Activated gamma-delta T cell treated with Interleukin-2 at 50 U/mL for 16 hours (primary cell): ENCODE measurements at places on chromosomes 1 and 21.

DNA sequence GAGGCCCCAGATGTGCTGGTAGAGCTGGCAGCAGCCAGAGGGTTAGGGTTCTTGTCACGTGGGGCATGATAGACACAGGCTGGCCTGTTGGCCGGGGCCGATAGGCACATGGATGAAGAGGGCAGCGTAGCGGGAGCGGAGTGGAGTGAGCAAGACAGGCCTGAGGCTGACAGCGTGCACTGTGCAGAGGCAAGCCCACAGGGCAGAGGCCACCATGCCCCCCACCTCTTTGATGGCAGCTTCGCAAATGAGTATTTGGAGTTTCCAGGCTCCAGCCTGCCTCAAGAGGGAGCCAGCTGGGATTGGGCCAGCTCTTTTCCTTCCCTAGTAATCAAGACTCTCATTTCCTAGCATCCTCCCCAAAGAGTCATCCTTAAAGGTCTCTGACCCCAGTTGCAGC, 43.5 kb downstream of the TMCC2 start:
- no peak for DNase-seq

- DNase-seq = no peak
These were observed 627.4 kb upstream of the NR5A2 start for GRCh38 chr1:199399996-199400724.

DNA sequence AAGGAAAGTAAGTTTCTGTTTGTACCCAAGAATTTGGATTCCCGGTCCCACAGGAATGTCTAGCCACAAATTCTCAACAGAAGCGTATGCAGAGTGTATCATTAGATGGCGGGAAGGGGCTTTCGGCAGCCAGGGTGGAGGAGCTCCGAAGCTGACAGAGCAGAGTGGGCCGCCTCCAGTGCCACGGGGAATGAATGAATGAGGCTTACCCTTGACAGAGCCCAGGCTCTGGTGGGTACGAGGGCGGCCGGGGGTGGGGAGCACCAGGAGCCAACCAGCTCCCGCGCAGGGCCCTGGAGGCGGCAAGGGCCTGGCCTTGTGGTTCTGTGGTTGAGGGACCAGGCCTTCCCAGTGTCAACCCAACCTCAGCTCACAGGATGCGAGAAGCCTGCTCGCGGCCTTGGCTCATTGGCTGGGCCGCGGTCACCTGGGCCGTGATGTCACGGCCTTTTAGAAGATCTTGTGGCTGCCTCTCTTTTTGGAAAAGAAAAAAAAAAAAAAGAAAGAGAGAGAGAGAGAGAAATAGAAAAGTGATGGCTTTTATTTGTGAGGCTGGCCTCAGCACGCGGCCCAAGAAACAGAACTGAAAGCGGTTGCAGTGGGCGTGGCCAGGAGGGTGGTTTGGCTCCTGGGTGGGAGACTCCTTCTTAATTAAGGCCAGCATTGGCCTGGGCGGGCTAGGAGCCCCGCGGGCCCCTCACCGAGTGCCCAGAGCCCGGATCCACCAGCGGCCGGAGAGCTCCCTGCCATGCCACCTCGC, 34.9 kb upstream of the RUNX3 start:
- peak; percentile 86 for DNase-seq

GRCh38 chr1:214380986-214381695, 100.2 kb downstream of the SMYD2 start:
- no peak for DNase-seq

DNA sequence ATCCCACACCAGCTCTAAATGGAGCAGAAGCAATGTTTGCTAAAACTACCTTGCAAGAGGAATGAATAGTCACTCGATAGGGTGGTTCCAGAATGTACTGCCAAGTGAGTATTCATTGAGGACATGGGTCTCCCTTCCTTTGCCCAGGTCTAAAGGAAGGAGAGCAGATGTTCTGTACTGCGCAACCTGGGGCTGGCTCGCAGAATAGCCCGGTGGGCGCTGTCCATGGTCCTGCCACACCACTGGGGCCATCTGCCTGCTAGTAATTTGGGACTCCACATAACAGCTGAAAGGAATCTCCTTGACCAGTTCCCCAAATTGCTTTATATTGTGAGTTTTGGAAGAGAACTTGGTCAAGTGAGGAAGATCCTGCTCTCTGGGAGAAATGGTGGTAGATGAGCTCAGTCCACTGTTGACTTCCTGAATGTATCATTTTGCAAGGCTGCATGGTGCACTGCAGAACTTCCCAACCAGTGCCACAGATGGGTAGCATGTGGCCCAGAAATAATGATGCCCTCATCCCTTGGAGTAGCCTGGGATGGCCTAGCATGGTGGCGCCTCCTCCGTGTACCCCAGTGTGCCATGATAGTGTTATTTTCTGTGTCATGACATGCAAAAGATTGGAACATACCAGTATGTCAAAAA, 5.7 kb downstream of the SLC6A17 start:
- peak; percentile 45 for DNase-seq

DNA sequence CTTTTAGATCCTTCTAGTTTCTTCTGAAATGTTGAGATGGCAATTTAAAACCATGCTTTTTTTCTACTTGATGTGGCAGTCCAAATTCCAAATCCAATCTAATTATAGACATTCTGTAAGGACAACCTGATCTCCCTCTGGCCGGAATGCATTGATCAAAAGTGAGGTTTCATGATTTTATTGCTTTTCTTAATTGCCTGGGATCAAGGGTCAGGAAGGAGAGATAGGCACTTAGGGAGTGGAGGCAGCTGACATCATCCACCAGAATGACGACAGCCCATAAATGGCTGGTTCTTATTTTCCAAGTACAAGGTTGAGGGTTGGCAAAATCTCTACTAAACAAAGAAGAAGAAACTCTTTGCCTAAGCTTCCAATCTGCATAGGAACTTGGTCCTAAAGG, 46.4 kb upstream of the SCCPDH start:
- DNase-seq = no peak

DNA sequence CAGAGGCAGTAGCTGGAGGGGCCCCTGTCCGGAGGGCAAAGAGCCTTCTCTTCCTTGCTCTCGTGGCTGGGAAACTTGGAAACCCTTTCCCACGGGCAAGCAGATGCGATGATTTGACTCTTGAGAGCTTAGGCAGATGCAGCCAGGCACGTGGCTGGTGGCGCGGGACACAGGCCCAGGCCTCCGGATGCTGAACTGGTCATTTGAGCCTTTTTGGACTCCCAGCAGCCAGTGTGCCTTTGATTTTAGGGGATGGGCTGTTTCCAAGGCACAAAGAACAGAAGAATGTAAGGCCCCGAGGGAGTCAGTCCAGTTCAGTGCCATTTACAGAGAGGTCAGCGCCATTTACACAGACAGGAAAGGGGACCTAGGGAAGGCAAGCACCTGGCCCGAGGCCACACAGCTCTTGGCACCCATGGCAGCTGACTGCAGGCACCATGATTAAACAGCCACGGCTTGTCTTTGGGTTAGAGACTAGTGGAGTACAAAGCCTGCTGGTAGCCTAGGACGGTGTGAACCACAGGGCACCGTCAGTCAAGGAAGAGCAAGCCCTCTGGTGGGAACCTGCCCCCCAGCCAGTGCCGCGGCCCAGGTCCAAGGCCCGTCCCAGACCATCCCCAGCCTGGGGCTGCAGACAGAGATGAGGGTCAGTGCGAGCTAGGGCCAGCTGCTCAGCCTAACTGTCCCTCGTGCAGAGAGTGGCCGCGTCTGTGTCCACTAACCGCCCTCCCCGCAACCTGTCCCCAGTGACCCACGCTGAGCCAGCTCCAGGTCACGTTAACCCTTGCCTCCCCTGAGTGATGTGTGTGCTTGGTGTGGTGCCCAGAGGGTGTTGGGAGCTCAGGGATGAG, 20.4 kb upstream of the CCDC27 start:
- no peak for DNase-seq

DNA sequence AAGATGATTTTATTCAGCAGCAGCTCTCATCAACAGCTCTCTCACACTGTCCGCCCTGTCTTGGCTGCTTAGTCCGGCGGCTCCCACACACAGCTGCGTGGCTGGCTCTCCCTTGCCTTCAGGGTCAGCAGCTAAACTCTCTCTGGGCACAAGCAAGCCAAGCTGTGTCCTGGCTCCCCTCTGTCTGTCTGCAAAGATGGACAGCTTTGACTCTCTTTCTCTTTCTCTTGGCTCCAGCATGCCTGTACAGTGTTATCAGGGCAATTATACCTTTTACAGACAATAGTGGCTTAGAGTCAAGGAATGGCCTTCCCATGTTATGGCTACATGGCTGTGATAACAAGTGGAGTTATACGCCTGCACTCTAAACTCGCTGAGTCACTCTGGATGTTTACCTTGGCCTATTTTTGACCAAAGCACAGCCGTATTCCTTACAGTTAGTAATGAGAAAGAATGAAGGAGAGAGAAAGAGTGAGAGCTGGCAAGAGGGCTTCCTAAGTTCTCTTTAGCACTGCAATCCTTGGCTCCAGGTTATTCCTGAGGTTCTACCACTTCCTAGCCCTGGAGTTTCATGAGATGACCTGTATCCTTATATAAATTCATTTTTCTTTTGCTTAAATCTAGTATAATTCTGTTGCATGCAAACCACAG, 59.9 kb upstream of the ZSWIM5 start:
- no peak for DNase-seq

DNA sequence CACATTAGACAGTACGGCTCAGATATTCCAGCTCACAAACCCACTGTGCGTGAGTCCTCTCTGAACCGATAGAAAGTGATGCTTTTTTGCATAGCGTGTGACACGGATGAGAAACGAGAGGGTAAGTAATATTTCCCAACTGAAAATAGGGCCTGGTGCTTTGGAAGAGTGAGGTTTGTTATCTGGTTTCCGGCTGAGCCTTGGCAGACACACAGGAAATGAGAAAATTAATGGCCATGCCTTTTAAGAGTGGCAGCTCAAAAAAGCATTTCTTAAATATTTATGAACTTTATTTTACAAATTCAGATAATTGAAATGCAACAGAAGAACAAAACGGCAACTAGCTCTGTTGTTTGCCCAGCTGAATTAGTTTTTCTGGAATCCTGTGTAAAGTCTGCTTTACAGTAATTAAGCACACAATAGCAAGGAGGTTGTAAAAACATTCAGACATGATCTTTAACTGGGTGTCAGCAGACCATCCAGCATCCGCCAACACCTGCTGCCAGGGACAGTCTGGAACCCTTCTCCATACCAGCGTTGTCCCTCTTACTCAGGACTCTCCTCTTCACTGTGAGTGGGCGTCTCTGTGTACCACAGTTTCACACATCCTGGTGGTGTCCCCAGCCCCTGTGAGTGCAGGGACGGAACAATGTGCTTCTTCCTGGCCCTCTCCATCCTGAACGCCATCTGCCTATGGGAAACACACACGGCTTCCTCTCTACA, 155.4 kb downstream of the PGBD5 start:
- DNase-seq = no peak

DNA sequence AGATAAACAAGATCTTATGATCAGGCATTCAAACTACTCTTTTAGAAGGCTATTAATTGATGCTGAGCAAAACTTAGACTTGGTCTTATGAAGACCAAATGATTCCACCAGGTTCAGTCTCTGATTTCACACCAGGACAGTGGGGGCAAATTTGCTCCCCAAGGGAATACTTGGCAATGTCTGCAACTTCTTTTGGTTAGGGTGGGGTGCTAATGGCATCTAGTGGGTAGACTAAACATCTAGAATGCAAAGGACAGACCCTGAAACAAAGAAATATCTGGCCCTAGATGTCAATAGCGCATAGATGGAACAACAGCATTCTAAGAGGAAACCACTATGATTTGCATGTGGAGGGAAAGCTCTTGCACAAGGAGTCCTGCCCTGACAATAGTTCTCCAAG, 30.6 kb downstream of the DPT start:
- no peak for DNase-seq

DNA sequence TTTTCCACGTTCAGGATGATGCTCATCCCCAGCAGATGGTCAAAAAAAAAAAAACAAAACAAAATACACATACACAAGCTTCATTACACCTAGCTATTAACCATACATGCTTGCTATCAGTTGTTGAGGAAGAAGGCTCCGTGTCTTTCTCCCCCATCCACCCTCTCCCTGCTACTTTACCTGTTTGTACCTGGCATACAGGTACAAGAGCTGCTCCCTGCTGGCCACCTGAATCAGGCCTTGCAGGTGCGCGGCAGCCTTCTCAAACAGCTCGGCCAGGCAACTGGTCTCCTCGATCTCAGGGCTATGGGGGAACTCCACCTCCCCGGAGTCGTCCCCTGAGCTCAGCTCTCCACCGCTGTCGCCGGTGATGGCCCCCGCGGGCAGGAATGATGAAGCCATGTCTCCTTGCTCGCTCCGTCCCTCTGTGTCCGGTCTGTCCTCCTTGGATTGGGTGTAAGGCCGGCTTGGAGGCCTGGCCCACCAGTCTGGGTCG, 464 bp downstream of the ACBD6 start:
- no peak for DNase-seq

- DNase-seq = no peak
These were observed 407.2 kb downstream of the HLX start for GRCh38 chr1:221286399-221286798.

GRCh38 chr1:33634806-33635205, 162.4 kb downstream of the ZSCAN20 start:
- DNase-seq = no peak

DNA sequence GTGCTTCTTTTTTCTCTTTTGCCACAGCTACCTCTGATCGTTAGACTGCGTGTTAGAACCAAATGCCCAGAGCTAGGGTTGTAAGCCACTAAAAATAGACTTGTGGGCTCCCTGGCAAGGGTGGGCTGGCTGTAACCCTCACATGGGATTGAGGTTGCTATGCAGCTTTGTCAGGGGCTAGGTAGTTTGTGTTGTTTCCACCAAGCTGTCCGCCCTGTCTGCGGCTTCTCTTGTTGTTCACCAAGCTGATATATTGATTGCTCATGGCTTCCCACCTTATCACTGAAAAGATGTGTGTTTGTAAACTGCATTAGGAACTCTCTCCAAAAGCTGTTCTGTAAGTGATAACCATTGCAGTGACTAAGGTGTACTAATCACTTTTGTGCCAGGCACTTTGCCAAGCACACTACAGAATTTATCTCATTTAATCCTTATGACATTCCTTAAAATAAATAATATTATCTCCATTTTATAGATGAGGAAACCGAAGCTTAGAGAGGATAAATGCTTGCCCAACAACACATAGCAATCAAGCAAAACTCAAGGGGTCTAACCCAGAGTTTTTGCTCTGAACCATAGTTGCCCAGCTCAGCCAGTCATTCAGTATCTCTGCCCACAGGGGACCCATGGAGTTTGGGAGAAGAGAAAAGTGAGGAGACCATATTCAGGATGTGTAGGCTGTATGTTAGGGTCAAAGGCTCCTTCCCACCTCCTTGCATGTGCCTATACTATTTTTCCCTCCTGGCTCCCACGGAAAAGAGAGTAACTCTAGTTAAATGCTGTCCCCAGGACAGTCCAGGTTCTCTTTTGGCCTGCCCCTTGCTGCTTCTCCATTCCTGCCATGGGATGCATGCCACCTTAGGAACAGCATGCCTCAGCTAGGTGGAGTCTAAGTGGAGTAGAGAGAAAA, 42.2 kb upstream of the TARBP1 start:
- DNase-seq = no peak
